Kidney tubule cell (primary cell): ENCODE measurements at places on chromosomes 2 and 18.

GRCh38 chr2:149223472-149224095, 106.8 kb upstream of the LYPD6 start:
- no peak for DNase-seq

DNA sequence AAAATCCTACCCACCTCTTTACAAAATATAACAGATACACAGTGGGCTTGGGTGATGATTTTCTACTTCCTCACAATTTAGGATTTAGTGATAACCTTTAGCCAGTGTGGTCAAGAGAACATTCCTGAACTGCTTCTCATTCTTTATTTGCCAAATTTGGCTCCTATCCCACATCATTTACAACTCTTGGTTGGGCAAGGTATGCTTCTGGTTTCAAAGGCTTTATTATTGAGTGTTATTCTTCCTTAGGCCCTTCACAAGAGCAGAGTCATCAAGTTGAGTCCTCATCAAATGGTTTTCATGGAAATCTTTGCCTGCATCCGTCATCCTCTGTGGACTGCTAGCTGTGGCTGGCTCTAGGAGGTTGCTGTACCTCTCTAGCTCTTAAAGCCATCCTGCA, 472.0 kb upstream of the ETAA1 start:
- DNase-seq: peak; percentile 53

GRCh38 chr18:11091746-11092145, 57.6 kb downstream of the PIEZO2 start:
- no peak for DNase-seq

DNA sequence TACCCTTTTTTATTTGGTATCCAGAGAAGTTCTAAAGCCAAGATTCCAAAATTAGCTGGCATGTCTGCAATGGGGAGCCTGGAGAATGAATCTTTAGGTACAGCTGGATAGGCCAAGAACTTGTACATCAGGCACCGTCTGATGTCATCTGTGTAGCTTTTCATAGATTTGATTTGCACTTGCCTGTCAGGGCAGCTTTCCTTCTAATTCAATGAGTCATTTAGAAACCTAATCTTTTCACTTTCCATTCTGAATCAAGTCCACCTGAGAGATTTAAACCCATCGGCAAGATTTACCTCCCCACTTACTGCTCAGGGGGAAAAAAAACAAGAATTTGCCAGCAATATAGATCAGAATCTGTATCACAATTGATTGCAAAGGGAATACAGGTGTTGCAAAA, 60.9 kb upstream of the ACAA2 start:
- DNase-seq: no peak

DNA sequence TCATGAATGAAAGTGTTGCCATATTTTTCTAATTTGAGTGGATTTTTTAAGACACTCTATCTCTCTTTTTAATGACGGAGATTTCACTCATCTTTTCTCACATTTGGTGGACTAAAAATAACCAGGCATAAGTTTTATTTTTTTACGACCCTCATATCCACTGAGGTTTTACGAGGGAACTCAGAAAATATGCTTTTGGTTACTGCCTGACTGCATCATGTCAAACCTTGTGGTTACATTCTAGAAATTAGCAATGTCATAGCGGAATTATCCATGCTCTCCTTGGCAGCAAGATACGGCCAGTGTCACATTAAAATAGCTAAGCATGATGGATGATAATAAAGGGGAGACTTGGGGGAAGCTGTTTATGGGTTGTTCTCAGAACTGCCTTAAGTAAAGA, 428.6 kb upstream of the FSHR start:
- no peak for DNase-seq

GRCh38 chr18:62566199-62566598, 43.4 kb downstream of the ZCCHC2 start:
- DNase-seq: peak; percentile 6

GRCh38 chr2:238521870-238522269, 95.1 kb downstream of the ASB1 start:
- no peak for DNase-seq

DNA sequence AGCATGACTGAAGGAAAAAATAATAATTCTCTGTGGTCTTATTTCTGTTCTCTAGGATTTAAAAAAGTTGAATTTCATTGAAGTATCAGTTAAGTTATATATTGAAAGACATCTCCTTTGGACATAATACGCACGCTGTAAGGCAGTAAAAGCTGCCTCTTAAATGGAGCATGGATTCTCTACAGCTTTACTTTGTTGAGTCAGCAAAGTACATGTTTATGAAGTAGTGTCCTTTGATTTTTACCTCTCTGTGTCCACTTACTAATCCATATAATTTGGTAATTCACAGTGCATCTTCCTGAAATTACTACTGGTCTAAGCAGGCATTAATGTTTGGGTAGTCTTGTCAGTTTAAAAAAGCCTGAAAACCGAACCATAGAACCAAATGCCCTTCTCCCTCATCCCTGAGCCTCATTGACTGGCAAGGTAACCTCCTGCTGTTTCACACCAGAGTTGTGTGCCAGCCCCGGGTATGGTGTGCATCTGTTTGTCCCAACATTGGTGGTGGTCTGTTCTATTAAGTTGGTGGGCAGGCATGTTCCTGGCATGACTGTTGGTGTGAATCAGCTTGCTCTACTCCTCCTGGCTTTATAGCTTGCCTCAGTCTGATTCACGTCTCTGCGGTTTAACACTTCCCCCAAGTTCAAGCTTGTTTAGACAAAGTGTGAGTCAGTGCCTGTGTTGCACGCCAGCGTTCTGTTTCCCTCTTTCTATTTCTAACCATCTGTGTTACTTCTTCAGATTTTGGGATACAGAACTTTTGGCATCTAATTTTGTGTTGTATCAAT, 71.0 kb upstream of the ITM2C start:
- DNase-seq: peak; percentile 96

- DNase-seq: no peak
Observed at GRCh38 chr2:17588031-17588430, 47.5 kb downstream of the VSNL1 start.

DNA sequence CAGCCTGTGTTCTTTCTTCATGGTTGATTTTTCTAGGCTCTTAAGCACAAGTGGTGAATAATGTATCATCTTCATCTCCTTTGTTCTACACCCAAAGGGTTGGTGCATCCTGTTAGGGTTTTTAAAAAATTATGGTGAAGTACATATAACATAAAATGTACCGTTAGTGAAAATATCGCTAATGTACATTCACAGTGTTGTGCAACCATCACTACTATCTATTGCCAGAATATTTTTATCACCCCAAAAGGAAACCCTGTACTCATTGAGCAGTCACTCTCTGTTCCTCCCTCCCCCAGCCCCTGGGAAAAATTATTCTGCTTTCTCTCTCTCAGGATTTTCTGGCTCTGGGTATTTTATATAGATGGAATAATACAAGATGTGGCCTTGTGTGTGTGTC, 98.5 kb downstream of the PRKCE start:
- no peak for DNase-seq

DNA sequence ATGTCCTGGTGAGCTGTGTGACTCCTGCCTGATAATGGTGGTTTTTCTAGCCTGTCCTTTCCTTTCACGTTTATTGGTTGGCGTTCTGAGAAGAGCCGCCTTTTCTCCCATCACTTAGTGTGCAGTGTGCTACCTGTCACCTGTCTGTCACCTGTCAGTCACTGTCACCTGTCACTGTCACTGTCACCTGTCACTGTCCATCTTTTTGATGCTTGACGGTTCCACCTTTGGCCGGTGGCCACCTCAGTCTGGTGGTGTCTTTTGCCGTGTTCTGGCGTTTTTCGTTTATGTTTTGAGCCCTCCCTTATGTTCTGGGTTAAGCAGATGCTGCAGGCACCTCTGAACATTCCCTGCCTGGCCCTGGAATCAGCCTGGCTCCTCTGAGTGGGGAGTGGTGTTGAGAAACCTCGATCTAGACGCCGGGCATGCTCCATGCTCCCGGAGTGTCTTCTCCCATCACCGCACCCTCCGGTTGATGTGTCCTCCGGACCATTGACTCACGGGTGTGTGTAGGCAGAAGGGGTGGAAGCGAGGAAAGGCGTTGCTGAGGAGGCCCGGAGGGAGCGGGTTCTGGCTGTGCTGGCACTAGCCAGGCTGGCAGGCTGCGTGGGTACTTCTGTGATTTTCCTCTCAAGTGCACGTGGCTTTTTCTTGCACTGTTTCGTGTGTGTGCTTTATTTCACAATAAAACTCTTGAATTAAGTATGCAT, 20.7 kb downstream of the DTYMK start:
- no peak for DNase-seq

- DNase-seq: no peak
Observed at GRCh38 chr2:237742191-237742590, 56.4 kb upstream of the RBM44 start.

- peak; percentile 25 for DNase-seq
Observed at GRCh38 chr2:37573451-37574388, 97.7 kb downstream of the CDC42EP3 start.

GRCh38 chr18:32175265-32175664, 14.6 kb upstream of the MEP1B start:
- no peak for DNase-seq

DNA sequence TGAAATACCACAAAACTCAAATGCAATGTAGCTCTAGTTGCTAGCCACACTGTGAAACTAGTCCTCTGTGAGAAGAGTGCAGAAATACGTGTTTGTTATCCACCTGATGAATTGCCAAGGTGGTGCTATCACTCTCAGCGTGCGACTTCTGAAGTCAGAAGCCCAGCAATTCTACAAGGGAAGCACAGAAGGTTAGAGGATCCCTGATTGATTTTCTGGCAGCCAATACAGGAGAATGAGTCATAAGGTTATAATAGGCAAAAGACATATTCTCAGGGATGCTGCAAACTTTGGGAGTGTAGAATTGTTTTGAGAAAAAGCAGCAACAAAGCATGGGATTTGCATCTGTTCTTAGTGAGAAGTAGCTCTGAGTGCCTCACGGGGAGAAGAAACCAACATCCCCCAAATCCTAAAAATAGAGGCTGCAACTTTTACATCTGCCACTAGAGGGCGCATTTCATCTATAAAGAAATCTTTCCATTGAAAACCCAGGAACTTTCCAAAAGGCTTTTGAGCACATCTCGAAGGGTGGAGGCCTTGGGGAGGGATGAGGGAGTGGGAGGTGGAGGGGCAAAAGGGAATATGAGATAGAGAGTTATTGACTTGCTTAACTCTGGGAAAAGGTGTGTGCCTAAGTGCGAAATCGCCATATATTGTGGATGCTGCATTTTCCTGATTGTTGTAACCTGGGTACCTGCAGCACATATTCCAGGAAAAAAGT, 78.0 kb downstream of the TMEM182 start:
- DNase-seq: peak; percentile 44

DNA sequence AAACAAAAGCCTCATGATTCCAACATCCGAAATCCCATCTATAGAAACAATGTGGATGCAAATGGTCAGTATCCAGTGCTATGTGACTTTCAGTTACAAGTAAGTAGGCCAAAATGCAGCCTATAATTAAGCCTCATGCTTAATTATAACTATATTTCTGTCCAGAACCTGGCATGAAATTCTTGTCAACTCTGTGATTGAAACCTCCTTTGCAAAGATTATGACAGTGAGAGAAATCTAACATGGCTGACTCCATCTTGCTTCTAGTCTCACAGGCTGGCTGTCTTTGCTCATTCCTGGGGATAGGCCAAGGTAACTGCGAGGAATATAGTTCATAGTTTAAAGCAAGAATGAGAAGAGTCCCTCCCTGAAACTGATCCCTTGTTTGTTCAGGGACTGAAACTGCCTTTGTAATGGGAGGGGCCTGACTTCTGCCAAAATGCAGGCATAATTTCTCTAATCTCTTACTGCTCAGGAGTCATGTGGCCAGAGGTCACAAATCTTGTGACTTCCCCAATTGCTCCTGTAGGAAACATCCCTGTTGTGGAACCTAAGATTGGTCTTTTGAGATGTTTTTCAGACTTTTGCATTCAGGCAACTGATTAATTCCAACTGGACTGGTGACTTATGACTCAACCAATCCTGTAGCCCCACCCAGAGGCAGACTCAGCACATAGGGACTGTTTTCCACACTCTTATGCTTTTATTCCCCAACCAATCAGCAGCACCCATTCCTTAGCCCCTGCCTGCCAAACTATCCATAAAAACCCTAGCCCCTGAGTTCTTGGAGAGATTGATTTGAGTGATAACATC, 84.5 kb upstream of the TLK1 start:
- peak; percentile 9 for DNase-seq

DNA sequence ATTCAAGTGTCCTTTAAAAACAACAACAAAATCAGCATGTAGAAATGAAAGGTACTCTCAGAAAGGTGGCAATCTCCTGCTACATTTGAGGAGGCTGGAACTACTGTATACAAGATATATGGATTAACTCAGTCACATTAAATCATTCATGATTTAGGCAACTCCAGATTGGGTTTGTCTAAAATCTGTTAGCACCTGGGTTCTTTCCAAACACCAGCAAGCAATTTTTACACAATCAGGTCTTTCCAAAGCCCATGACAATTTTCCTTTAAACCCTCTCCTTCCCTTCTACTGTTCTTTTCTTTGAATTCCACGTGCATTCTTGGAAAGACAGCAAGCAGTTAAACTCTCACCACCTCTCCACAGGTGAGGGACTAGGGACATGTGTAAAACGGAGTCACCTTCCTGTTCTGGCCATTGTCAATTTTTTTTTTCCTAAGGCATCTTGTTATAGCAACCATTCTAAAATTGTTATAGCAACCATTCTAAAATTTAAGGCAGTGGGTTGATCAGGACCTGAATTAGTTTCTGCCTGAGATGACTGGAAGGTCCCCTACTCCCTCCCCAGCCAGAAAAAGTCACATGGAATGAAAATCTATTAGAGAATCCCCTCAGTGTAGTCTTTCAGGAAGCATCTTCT, 113.9 kb downstream of the ANKRD44 start:
- peak; percentile 85 for DNase-seq

DNA sequence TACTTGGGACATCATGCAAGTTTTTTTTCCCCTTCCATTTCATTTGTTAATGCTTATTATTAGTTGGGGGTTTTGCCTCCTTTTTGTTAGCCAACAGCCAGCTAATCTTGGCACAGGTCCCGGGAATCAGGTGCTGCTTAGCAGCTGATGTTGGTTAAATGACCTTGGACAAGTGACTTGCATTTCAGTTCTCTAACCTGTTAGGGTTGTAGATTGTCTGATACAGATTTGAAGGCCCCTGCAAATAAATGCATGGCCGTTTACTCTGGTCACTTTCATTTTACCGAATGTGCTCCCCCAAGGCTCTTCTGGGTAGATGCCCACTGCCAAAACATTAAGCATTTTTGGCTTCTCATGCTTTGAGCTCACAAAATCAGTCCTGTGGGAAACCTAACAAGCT, 120.9 kb downstream of the SPTBN1 start:
- DNase-seq: no peak

DNA sequence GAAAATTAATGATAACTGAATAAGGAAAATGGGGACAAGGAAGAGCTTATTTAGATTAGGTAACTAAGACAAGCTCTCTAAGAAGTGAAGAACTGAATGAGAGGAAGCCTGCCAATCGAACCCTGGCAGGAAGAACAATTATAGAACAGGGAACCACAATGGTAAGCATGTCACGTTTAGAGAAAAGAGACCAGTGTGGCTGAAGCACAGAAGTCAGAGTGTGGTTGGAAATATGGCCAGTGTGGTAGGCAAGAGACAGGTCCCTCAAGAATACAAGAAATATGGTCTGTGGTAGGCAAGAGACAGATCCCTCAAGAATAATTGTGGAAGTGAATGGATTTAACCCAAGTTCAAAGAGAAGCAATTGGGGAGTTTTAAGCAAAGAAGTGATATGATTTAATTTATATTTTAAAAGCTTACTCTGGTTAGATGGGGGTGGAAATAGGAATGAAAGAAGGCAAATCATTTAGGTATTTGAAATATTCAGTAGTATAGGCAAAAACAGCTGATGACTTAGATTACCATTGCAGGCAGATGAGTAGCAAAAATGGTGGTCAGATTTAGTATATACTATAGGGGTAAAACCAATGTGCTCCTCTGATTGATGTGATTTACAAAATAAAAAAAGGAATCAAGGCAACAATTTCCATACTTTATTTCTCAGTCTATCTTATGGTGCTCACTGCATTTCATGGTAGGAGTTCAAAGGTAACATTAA, 38.8 kb upstream of the ERMN start:
- DNase-seq: no peak
